HT-29 (cell line): ENCODE measurements at places on chromosomes 5 and 9.

- no peak for DNase-seq
Observed at GRCh38 chr9:135932656-135933055, 25.3 kb upstream of the CAMSAP1 start.

GRCh38 chr9:6632516-6633183, 12.9 kb downstream of the GLDC start:
- DNase-seq = peak; percentile 59

DNA sequence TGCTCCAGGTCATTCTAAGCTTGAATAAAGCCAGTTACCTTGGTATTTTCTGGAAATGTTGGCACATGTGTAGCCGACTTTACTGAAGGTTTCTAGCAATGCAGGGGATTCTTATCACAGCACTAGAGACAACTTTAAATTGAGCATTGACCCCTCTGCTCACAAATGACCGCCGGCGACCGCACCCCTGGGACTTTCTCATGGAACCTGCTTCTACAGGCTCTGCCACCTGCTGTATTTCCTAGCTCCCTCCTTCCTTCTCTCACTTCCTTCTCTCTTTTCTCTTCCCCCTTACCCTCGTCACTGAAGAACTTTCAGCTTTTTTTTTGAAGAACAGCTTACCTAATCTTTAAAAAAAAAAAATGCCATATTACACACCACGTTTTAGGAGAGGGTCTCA, 30.9 kb upstream of the DAB2 start:
- no peak for DNase-seq

- DNase-seq = no peak
Observed at GRCh38 chr9:103474156-103474555, 479.0 kb downstream of the CYLC2 start.

- no peak for DNase-seq
Observed at GRCh38 chr5:99141534-99142128, 212.8 kb upstream of the CHD1 start.

- no peak for DNase-seq
Observed at GRCh38 chr5:13698885-13699284, 245.6 kb downstream of the DNAH5 start.

DNA sequence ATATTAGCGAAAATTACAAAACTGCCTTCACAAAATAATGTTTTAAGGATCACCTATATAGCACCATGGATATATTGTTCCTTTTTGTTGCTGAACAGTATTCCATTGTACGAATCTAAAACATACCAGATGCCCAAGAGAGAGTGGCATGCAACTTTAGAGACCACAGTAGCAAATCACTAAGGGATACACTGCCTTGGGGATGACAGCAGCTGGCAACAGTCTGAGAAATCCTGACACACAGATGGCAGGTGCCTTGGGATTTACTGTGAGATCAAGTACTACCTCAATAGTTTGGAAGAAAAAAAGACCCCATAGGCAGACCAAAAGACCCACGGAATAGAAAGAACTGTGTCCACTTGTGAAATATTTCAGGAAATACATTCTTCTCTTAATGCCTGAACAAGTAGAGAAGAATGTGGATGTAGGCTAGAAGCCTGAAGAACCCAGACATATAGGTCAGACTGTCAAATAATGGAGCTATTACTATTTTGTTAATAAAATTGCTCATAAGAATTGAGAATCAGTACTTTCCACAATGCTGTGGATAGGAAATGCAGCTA, 53.4 kb downstream of the PLPP1 start:
- no peak for DNase-seq

GRCh38 chr5:151054709-151055108, 26.1 kb downstream of the TNIP1 start:
- DNase-seq = peak; percentile 78

GRCh38 chr5:116834796-116835515, 260.3 kb upstream of the SEMA6A start:
- DNase-seq = no peak

GRCh38 chr5:44603496-44604272, 205.1 kb upstream of the MRPS30 start:
- DNase-seq = peak; percentile 31

DNA sequence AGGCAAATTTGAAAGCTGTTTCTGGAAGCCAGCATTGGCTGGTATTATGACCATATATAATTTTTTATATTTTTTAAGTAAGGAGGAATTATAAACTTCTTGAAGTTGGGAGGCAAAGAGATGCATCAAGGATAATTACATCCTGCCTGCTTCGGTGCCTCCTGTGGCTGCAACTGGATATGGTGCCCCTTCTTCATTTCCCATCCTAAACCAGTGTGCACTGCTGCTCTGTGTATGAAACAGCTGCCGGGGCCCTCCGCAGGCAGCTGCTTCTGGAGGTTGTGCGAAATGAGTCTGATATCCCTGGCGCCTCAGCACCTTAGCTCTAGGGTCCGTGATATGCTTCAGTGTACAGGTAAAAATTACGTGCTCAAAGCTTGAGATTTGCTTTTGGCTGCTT, 304.2 kb downstream of the ENC1 start:
- DNase-seq = no peak
